ENCODE measurements at places on chromosomes 2 and 18. TPM values are rescaled to one million over a fixed set of nuclear protein-coding genes. Genes with fewer than 3 reads are reported as not detected.

SFXN5 gene
- total RNA-seq = 20.6 TPM

FIGN gene
- total RNA-seq = 0.98 TPM

ASB3 gene
- total RNA-seq = 21.5 TPM

ACVR1C gene
- not detected for total RNA-seq

SERPINB11 gene
- total RNA-seq = not detected

RBM43 gene
- 2.6 TPM for total RNA-seq

CHRND gene
- not detected for total RNA-seq

ANKRD62 gene
- total RNA-seq = not detected
